Amniotic stem cell (primary cell): ENCODE measurements at places on chromosomes 12 and 14.

DNA sequence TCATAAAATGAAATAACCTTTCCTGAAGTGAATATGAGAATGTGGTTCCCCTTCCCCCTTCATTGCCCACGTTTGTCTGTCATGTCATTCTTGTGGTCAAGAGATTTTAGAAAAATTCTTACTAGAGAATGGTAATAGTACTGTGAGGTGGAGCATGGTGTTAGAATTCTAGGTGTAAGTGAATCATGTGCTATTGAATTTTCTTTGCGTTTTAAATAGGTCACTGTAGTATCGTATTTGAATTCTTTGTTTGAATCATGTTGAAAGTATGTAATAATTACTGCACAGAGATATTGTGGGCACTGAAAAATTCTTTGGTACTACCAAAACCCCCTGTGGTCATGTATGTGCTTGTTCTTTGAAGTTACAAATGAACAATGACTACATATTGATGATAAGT, 49.9 kb downstream of the FUT8 start:
- DNase-seq, result no peak

DNA sequence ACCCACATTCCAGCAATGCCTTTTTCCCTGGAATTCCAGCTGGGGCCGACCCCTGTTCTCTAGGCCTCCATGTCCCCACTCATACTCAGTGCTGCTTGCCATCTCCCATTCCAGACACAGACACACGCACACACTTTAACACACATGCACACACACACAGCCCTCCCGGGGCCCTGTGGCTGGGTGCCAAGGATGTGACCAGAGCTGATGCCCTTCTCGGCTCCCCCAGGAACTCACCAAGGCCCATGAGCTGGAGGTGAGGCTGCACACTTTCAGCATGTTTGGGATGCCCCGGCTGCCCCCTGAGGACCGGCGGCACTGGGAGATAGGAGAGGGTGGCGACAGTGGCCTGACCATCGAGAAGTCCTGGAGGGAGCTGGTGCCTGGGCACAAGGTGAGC, 4.3 kb downstream of the PLEKHG6 start:
- no peak for DNase-seq

GRCh38 chr14:66140213-66140918, 345.8 kb upstream of the CCDC196 start:
- DNase-seq, result no peak

- no peak for DNase-seq
Measured at GRCh38 chr14:106843951-106844483, 1317.6 kb downstream of the TMEM121 start.

- DNase-seq, result no peak
Measured at GRCh38 chr14:90332271-90332584, 487 bp upstream of the NRDE2 start.

GRCh38 chr12:52673217-52673616, 7.0 kb downstream of the KRT1 start:
- no peak for DNase-seq

GRCh38 chr12:42570076-42570475, 19.5 kb downstream of the PRICKLE1 start:
- DNase-seq, result no peak

DNA sequence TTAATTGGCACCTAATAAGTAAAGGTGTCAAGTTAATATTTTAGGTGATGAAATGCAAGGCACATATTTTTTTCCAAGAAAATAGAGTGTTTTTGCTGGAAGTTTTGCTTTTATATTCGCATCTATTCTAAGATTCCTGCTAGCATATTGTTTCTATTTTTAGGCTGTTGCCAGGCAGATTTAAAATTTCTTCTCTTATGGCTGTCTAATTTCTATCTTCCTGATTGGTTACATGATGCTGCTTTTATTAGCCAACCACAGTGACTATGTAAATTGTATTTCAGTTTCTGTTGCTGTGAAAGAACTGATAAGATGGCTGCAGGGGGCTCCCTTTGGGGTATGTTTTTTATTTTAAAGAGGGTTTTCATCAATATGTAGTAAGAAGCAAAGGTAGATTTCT, 42.7 kb downstream of the ATF7IP start:
- no peak for DNase-seq

DNA sequence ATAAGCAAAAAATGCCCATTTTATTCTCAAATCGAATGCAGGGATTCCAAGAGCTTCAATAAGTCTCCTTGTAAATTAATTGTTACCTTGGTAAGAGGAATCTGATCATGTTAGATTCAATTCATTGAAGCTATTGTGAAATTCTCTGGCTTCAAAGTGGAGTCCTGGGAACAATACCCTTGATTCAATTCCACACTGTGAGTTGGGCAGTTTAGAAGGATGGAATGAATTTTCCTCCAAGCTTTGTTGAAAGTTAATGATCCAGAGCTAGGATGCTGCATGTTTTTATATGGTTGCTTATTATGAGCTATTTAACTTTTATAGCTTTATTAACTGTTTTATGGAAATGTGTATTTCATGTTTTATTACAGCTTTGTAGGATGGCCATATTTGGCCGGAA, 89.9 kb upstream of the IGF1 start:
- no peak for DNase-seq

DNA sequence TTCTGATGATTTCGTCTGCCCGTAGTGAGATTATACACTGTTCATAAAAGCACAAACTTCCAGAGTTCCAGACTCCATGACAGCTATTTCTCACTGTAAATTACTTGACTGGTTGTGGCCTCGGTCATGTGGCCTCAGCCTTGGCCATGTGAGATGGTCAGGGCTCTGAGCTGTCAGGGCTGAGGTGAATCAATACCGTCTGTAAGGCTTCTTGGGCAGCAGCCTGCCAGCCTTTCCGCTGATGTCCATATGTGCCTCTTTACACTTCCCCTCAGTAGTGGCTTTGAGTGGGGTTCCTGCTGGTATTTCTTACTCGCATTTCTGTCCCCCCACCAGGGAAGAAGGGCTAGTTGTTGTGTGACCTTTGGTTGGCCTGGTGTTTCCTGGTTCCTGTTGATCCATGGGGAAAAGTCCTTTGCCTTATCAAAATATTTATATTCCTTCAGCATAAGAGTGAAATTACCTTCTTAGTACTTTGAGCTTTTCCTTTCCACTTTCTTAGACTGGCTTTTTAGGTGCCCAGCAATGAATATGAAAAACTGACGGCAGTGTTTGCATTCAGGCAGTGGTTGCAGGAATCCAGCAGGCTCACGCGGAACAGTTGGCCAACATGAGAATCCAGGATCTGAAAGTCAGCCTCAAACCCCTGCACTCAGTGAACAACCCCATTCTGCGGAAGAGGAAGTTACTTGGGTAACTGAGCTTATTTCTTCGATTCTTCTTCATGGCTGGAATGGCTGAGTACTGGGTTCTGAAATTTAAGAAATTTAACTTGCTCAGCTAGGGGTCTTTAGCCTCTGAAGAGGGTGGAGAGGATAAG, 46.1 kb downstream of the MAPKAPK5 start:
- no peak for DNase-seq

- DNase-seq, result no peak
Measured at GRCh38 chr12:14802247-14802646, 1.0 kb downstream of the WBP11 start.

- no peak for DNase-seq
Measured at GRCh38 chr12:77953528-77954205, 123.0 kb downstream of the NAV3 start.

DNA sequence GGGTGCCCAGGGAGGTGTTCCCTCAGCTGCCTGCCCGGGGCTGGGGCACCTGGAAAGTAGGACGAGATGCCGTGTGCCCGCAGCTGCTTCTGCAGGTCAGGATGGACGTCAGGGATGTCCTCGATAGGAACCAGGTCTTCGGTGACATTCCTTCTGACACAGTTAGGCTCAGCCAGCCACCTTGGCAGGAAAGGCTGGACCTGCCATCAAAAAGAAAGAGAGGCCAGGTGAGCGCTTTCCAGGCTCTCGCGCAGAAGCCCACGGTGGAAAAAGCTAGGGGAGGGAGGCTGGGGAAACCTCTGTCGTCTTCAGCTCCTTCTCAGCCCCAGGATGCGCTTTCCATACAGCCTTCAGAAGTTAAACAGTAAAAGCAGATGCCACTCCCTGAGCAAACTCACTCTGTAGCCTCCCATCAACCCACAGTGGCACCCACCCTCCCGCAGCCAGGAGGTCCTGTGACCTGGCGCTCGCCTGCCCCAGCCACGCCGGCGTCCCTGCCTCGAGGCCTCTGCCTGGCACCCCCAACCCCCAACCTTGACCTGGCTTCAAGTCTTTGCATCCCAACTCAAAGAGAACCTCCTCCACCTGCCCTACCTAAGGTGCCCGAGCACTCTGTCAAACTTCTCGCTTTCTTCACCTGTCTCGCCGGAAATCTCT, 1.3 kb downstream of the DDX51 start:
- no peak for DNase-seq

DNA sequence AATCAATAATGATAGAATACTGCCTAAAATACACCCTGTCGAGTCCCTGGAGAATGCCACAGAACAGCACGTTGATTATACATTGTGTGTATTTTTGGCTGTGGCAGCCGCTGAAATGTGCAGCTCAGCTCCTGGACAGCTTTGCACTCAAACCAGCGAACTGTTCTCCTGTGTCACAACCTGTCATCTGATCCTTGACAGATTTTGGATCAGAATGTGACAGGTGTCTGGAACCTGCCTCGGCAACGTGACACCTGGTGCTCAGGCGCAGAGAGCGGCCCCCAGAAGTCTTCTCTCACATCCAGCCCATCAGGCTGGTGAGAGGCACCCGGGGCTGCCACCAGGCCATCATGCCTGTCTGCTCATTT, 19.3 kb downstream of the MVK start:
- DNase-seq, result no peak

GRCh38 chr12:3137814-3138445, 60.8 kb downstream of the TSPAN9 start:
- no peak for DNase-seq

- no peak for DNase-seq
Measured at GRCh38 chr14:21192447-21192822, 36.6 kb upstream of the OR5AU1 start.

GRCh38 chr14:81562818-81563217, 29.2 kb upstream of the SEL1L start:
- no peak for DNase-seq

GRCh38 chr12:91065396-91065795, 7.6 kb upstream of the KERA start:
- DNase-seq, result no peak

DNA sequence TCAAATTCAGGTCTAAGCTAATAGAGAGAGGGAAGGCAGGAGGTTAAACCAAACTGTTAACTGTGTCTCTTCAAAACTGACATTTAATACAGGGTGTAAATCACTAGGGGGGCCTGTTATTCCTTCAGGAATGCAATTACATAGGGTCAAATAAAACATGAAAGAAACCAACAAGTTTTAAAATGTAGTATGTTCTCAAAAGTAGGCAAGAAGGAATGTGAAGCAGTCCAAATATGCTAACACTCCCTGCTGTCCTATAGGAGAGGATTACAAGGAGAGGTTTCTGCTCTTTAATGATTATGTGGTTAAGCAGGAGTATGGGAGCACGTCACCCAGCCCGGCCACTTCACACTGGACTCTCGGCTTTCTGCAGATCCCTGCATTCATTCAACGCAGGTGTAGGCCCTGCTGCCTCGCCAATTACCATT, 42.5 kb upstream of the BMP4 start:
- peak; percentile 8 for DNase-seq

DNA sequence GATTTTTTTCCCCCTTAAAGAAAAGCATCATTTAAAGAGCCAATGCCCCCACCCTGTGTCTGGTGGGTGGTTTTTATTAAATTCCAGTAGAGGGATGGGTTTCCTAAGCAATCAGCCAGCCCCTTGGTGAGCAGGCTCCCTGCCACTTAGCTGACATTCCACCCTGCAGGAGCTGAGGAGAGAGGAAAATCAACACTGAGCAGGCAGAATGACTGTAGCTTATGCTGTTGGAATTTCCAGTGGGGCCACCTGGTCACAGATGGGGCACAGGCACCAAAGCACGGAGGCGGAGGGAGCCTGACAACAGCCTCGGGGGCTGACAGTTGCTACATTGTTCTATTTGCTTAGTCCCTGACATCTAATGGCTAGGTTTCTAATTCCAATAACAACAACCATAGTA, 127.7 kb downstream of the TMEM30B start:
- DNase-seq, result no peak

DNA sequence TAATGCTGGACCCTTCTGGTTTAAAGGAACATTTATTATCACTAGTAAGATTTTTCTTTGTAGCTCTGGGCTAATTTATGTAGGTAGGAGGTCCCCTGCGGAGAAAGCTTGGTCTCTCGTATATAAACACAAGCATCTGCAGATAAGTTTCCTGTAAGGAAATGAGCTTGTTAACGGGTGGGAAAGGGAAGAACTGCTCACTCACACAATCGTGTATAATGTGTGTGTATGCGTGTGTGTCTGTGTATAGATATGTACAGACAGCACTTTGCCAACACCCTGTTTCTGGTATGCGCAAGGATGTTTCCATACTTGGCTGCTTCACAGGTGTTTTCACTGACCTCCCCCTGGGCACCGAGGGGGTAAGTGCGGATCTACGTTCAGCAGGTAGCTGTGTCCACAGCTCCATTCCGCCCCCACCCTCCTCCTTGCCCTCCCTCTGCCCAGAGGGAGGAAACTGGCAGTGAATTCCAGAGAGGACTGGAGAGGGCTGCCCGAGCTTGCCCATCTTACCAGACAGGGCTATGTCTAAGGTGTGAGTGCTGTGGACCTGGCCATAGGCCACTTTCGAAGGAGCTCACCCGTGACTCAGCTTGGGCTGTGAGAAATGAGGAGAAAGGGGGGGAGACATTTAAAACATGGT, 65.2 kb downstream of the NINJ2 start:
- no peak for DNase-seq

DNA sequence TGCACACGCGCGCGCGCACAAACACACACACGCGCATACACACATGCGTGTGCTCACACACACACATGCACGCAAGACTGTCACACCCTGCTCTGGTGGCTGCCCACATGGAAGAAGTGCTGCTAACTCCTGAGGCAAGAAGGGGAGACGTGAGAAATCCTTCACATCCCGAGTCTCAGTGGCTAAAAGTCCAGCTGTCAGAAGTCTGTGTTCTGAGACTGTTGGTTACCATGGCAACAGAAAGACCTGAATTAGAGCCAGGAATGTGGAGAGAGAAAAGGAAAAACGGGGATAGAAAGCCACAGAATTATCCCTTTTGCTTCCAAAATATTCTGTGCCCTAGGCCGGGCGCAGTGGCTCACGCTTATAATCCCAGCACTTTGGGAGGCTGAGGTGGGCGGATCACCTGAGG, 71.2 kb downstream of the PPFIBP1 start:
- DNase-seq, result peak; percentile 77

DNA sequence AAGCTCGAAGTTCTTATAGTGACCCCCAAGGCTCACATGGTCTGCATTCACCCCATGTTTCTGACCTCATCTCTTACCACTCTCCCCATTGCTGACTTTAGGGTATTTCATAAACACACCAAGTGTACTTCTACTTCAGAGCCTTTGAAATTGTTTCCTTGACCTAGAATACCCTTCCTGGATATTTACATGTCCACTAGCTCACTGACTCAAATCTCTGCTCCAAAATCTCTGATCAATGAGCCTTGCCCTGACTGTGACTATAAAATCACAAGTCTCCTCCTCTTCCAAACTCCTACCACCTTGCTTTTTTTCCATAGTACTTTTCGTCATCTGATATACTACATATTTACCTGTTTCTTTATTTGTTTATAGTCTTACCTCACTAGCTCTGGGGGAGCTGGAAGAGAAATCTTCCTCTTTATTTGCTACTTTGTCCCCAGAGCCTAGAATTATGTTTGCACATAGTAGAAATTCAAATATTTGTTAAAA, 105.1 kb downstream of the RMST start:
- DNase-seq, result no peak
